C1 segment of cervical spinal cord (tissue), 14 donors: ENCODE measurements at places on chromosomes 2 and 18.

- no peak for DNase-seq
These were observed 56.0 kb downstream of the ROCK2 start for GRCh38 chr2:11288431-11288830.

DNA sequence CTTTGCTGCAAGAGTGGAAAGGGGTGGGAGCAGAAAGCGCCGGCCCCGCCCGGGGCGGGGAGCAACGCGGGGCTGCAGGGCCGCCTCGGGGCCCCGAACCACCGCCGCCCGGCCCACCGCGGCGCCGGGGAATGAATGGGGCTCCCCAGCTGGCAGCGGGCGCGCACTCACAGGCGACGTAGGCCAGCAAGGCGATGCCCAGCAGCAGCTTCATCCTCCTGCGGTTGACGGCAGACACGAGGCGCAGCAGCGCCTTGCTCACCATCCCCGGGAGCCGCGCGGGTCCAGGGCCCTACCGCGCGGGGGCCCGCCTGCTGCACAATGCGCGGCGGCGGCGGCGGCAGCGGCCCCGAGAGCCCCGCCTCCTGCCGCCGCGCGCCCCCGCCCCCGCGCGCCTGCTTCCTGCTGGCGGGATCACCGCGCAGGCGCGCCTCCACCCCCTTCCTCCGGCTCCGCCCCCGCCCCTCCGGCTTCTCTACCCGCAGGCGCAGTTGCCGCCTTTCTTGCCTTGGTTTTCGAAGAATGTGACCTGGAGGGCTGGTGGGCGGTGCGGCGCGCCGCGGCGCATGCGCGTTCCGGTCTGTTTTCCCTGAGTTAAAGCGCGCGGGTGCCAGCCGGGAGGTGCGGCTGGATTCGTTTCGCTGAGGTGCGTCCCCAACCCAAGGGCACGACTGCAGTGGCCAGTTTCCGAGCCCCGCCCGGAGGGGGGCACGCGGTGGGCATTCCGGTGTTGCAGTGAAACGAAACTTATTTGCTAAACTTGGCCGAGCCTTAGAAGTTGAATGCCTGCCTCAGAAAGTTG is at the start of gene UXS1:
Gene UXS1 (minus strand): TSS at position 325 of the 802 bp plus-strand sequence. CDS start 60 bp downstream, at position 265.
- peak; percentile 69 for DNase-seq

DNA sequence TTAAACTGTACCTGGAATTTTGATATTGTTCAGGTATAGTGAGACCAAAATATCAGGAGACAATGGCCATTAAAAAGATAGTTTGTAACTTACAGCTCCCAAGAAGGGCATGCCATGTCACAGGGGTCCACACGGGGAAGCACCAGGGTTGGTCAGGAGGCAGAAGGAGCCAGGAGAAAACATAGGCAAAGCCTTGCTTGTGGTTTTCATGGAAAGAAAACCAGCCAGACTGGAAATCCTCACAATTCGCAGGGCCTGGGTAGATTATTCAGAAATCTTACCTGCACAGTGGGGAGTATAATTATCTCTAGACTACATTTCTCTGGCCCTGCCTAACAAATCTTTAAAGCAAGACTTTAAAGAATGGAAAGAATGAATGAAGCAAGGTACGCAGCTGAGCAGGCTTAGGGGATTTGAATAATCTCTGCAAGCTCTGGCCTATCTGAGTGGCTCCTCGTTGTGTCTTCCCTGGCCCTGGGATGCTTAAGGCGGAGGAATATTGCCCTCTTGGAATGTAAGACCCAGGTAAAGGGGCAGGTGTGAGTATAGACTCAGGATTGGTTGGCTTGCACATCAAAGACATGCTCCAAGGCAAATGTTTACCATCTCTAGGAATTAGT is 66.9 kb upstream of the CDC42EP3 start:
- DNase-seq = no peak

- DNase-seq = no peak
These were observed 384.7 kb upstream of the RAB12 start for GRCh38 chr18:8224576-8224975.

DNA sequence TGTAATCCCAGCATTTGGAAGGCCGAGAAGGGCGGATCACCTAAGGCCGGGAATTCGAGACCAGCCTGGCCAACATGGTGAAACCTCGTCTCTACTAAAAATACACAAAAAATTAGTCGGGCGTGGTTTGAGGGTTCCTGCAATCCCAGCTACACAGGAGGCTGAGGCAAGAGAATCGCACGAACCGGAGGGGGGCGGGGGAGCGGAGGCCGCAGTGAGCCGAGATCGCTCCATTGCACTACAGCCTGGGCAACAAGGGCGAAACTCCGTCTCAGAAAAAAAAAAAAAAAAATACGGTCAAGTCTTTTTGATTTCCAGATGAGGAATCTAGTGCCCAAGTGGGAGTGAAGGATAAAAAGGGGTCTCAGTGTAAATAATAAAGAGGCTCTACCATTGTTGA is 16.5 kb upstream of the MEIS1 start:
- DNase-seq = no peak

GRCh38 chr2:217667512-217667911 is 335.3 kb downstream of the TNS1 start:
- DNase-seq = no peak

DNA sequence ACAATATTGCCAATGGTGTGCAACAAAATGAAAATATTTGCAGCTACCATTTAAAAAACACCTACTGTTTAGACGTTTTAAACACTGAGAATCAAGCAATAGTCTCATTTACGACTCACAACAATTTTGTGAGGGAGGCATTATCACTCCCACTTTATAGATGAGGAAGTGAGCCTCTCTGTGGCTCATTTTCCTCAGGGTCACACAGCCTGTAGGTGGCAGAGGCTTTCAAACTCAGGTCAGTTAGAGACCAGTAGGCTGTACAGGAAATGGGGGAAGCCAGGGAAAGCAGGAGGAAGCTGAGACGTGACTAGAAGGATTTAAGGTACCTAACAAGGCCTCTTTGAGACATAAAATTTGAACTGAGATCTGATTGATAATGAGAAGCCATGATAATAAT is 95.0 kb upstream of the ZNF521 start:
- no peak for DNase-seq

GRCh38 chr18:56897122-56897521 is 246.0 kb downstream of the WDR7 start:
- no peak for DNase-seq

DNA sequence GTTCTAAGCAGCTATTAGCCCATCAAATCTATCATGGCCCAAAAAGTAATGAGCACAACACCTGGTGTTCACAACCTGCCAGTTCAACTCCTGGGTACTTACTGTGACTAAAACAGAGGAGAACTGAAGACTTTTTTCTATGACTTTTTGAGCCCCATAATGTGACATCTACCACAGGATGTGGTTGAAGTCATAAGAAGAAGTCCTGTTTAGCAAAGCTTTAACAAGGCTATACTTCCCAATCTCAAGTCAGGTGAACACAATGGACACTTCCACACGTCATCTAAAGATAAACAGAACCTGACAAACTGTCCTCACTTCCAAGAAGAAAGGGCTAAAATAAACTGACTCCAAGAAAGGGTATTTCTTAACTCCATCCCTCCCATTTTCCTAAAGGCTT is 138.8 kb downstream of the ATAD2B start:
- DNase-seq = no peak

GRCh38 chr2:241983571-241984270 is 114.2 kb downstream of the RTP5 start:
- no peak for DNase-seq

DNA sequence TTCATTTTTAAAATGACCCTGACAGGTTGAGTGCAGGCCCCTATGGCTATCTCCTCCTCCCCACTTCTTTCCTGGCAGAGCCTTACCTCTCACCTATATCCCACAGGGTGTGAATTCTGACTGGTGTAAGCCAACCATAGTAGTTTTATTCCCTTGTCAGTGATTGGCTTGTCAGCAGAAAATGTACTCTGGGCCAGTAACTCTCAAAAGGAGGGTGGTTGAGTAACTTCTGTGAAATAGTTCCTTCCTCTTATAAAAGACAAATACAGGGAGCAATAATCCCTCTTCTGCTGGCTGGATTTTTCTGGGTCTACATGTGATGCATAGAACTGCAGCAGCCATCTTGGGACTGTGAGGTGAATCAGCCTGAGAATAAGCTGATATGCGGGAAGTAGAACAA is 83.4 kb downstream of the RAPH1 start:
- no peak for DNase-seq

DNA sequence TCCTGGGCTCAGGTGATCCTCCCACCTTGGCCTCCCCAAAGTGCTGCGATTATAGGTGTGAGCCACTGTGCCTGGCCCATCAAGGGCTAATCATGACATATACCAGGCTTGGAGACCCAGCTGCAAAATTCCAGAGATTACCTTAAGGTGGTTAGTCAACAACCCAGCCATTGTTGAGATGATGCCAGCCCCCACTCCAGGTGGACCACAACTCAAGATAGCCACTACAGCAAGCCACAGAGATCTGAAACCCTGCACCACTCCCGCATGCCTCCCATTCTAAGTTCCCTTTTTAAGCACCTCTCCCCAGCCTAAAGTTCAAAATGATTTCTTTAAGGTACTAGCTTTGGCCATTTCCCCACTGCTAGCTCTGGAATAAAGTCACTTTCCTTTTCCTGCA is 4.6 kb upstream of the CLK1 start:
- no peak for DNase-seq

GRCh38 chr2:119484834-119485233 is 39.4 kb downstream of the SCTR start:
- DNase-seq = no peak

- DNase-seq = no peak
These were observed 269.0 kb upstream of the SLC39A10 start for GRCh38 chr2:195388028-195388427.

DNA sequence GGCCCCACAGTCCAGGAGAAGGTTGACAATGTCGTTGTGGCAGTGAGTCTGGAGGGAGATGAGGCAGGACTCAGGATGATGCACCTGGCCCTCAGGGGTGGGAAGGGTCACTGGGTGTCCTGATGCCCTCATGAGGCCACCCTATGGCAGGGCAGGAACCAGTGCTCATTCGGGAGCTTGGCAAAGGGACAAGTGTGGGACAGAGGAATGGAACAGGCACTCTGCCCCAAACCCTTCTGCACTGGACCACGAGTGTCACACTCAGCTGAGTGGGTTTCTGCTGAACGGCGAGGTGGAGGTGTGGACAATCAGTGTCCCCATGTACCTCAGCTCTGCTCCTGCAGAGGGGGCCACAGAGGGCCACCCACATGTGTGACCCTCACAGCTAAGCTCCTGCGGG is 32.0 kb downstream of the ANKMY1 start:
- no peak for DNase-seq

GRCh38 chr2:112335600-112335999 is 60.2 kb downstream of the ZC3H6 start:
- no peak for DNase-seq

DNA sequence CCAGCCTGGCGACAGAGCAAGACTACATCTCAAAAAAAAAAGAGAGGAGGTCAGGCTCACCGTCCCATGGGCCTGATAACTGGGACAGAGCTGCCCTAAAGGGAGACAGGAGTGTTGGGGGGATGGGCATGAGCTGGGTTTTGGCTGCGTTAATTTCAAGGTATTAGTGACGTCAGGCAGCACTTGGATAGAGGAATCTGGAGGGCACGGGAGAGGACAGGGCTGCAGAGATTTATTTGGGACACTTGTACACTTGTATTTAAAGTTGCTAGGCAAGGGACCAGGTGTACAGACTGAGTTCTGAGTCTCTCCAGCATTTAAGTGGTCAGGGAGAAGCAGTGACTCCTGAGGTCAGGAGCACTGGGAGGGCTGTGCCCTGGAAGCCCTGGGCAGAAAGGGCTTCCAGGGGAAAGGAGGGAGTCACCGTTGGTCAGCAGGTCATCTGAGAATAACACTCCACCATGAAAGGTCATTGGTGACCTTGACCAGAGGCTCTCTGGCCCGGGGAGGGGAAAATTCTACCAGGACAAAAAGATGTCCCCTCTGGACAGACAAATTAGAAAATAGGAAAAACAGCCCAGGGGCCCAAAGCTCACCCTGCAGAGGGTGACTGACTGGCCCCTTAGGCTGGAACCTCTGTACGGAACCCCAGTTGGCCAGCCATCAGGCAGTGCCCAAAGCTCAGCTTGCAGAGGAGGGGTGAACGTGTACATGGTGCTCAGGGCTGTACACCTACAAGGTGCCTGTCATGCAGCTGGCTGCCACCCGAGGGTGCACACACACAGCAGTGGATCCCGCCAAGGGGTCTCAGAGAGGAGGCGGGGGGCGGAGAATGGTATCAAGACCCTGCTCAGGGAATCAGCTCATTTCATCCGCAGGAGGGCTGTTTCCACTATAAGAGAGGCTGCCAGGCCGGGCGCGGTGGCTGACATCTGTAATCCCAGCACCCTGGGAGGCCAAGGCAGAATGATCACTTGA is 23.0 kb upstream of the CNNM3 start:
- DNase-seq = no peak

- DNase-seq = peak; percentile 74
These were observed 68.1 kb upstream of the DAPL1 start for GRCh38 chr2:158726911-158727592.

DNA sequence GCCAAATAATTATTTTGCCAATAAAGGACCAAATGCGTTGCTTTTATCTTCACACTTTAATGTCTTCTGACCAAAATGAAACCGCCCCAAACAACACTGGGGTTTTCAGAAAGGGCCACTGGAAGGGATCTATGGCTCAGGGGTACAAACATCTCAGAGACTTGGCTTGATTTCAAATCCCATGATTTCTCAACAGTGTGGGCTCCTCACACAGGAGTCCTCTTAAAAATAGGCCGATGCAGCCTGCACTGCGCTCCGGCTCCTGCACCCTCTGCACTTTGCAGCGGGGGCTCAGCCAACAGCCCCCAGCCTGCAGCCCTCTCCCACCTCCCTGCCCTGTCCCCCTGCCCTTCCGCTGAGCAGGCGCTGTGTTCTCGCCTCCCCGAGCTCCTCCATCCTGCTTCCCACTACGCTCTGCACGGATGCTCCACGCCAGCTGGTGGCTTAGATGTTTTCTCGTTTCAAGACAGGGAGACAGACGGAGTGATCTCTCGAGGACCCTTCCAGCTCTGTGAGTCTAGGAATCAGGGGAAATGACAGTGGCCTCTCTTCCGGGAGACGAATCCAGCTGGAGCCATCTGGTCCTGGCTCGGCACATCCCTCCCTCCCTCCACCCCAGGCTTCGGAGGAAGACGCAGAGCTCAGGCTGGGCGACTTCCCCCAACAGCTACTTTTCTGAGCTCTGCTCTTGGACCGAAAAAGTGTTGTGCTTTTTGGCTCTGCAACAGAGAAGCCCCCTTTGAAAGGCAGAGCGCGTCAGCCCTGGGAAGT is 71.4 kb downstream of the KCNF1 start:
- DNase-seq = no peak

DNA sequence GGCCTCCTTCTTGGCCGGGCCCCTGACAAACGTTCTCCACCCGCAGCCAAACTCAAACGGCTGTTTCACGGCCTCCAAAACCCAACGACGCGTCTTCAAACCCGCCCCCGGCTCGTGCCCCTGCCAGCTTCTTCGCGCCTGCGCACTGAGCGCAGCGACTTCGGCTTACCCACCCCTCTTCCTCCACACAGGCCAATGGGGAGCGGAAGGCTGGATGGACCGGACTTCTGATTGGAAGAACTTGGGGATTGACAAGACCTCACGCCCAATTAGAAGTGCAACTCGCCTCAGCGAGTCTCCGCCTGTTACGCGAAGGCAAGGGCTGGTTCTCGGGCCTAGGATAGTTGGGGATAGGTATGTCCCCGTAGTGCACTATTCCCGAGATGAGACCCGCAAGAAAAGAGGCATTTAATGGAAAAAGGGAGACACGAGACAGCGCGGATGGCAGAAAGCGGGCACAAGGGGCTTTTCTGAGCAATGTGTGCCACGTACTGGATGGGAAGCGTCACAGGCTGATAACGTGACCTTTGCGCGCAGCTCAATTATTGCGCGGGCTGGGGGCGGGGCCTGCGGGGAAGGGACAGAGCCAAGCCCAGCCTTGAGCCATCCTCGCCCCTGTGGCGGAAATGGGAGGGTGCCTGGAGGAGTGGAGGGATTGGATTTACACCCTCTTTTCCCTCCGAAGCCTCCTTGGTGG is at the start of gene LAPTM4A:
Gene LAPTM4A (minus strand): TSS at position 97 of the 697 bp plus-strand sequence. CDS start 108 bp downstream, outside the sequence.
- peak; percentile 98 for DNase-seq

GRCh38 chr18:56575819-56576663 is 62.4 kb downstream of the TXNL1 start:
- no peak for DNase-seq
